Activated effector memory CD4-positive, alpha-beta T cell treated with Interleukin-2 at 50 U/mL for 16 hours (primary cell): ENCODE measurements at places on chromosomes 16 and 17.

- DNase-seq: no peak
Measured at GRCh38 chr16:65540901-65541300, 419.0 kb upstream of the CDH11 start.

DNA sequence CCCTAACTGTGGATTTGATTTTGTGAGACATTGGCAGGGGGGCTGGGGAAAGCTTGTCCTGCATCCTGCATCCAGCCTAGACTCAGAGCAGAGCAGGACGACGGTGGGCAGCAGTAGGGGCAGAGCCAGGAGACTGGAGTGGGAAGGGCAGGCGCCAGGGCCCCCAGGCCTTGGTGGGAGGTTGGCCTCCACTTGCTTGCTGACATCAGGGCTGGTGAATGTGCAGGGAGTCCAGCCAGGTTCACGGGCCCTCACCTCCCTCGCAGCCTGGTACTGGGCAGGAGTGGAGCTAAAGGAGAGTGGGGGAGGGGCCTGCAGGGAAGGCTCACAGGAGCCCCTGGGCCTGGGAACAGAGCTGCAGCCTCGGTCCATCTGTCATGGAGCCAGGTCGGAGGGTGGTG, 2.2 kb upstream of the SMTNL2 start:
- DNase-seq: no peak

DNA sequence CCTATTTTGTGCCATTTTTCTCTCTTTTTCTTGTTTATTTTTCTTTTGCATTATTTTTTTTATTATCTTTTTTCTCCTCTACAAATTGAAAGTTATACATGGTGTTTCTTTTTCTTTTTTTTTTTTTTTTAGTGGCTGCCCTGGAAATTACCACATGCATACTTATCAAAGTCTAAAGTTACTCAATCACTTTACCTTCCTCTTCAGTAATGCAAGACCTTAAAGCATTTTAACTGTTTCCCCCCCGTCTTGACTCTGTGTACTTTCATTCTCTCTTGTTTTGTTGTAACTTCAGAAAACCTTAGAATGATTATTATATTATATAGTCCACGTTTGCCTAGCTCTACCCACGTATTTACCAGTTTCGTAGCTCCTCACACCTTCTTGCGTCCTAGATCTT, 33.3 kb upstream of the SMPD3 start:
- no peak for DNase-seq

GRCh38 chr17:61833536-61834193, 29.7 kb downstream of the BRIP1 start:
- DNase-seq: no peak

DNA sequence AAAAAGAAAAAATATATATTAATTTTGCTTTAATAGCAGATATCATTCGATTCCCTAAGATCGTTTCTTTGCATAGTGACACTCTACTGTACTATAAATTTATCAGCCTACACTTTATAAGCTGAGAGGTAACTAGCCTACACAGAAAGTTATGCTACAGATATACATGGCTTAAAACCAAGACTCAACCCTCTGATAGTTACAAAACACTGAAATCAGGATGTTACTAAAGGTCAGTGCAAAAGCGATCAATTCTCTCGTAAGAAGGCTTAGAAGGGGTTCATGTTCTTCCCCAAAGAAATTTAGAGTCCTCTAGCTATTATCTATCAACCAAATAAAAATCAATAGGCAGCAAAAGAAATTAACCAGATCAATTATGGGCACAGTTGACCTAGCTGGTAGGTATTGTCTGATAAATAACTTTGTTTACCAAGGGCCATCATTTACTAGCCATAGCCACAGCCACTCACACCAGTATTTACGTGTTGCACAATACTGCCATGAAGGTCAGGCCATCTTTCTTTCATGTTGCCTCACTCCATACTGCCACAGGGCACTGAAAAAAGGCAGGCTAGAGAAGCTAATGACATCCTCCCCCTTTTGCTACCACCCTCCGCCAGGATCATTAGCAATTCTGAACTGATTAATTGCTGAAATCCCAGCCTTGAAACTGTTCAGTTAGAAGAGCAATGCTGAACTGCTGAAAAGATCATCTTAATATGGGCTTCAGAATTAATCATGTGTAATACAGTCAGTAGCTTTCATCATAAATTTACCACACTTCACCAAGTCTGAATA, 43.7 kb downstream of the RND2 start:
- DNase-seq: no peak

- no peak for DNase-seq
Measured at GRCh38 chr17:17018612-17019429, 23.4 kb upstream of the MPRIP start.

DNA sequence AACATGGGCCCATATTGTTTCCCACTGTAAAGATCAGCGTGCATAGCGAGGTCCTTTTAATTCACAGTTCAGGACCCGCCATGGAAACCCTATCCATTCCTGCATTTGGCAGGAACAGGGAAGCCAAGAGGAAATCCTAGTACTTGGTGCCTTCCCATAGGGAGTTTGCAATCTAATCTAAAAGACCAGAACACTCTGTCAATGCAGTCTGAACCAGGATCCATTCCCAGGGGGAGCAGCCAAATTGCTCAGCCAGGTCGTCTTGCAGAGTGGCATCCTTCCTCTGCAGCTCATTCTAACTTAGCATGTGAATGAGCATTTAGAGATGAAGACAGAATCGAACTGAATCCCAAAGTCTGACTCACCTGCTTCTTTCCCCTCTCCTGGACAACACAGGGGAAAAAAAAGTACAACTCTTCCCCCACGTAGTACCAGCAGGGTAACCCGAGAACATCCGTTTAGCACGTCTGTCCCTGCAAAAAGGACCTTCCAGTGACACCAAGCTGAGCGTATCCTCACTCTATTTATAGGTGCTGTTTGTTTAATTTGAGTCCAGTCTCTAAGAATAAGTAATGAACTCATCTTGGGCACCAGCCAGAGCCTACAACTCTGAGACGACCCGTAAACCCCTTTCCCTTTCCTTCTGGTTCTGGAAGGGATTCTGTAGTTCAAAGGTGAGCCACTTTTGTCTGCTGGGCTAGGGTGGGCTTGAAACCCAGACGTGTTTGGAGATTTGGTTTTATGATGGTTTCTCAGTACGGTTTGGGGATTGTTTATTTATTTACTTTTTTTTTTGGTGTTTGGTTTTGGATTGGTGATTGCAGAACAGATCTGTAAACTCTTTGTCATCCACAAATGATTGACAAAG, 74.5 kb downstream of the ERCC4 start:
- DNase-seq: no peak

DNA sequence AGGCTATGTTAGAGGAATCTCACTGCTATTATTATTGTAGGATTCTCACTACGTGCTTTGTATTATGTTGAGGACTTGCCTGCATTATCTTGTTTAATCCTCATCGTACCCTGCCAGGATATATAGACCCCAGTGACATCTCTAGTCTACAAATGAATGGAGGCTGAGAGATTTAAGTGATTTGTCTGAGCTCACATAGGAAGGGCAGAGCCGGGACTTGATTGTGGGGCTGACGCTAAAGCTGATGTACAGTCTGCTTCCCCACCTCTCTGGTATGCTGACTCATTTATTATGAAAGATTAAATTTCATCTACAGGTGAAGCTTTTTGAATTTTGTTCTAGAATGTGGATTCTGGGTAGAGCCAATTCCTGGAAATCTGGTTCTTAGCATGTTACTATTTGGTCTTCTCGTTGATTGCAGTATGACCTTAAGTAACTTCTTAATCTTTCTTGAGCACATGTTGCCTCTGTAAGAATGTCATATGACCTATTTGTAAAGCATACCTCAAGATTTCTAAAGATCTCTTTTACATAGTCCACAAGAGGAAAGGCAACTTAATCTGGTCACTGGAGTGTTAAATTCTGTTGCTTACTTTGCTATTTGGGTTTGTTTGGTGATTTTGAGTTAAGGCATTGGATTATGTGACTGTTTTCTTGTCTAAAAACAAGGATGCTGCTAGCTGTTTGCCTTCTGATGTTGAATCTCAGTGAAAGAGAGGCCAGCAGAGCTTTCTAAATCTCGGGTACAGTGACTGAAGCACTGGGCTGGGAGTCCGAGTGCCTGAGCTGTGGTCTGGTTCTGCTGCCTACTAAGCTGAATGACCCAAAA, 12.4 kb downstream of the METTL9 start:
- DNase-seq: no peak

GRCh38 chr17:50953831-50954601, 87.9 kb upstream of the TOB1 start:
- DNase-seq: no peak

GRCh38 chr16:27922433-27922832, 141.1 kb downstream of the GSG1L start:
- DNase-seq: no peak

- no peak for DNase-seq
Measured at GRCh38 chr16:22937169-22937568, 123.2 kb downstream of the HS3ST2 start.

- no peak for DNase-seq
Measured at GRCh38 chr17:67272312-67273047, 27.5 kb upstream of the HELZ start.

GRCh38 chr16:1026057-1026783, 44.6 kb downstream of the SOX8 start:
- no peak for DNase-seq

DNA sequence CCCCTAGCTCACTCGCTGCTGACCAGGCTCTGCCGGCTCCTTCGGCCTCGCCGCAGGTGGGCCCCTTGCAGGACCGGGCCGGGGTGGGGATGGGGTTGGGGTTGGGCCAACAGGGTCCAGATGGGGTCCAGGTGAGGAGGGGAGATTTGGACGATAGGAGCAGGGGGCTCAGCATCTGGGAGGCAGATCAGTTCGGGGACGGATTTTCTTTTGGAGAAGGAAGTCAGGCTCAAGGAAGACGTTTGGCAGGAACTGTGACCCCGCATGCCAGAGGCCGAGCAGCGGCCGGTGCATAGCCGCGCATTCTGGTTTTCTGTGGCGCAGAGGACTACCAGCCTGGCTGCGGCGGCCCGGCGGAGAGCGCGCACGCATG, 845 bp upstream of the ALDOA start:
- no peak for DNase-seq

- DNase-seq: no peak
Measured at GRCh38 chr16:13143551-13143950, 242.2 kb downstream of the SHISA9 start.

GRCh38 chr17:81295676-81296381, 722 bp upstream of the SLC38A10 start:
- DNase-seq: peak; percentile 47

DNA sequence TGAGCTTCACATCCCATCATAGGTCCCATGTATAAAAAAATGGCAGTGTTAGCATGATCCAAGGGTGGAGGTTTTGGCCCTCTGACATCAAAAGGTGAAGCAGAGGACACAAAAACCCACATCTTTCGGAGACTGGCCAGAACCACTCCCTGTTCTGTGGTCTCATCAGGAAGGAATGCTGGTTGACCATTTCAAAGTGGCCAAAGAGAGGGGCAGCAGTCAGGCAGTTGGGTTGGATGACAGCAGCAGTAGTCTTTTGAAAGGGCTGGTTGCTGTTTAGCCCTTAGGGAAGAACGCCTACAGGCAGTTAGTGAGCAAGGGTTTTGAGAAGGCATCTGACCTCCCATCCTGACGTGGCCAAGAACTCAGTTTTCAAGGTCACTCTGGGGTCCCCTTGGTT, 40.5 kb downstream of the LCMT1 start:
- no peak for DNase-seq

- no peak for DNase-seq
Measured at GRCh38 chr16:1071561-1072225, 854 bp upstream of the SSTR5 start.

DNA sequence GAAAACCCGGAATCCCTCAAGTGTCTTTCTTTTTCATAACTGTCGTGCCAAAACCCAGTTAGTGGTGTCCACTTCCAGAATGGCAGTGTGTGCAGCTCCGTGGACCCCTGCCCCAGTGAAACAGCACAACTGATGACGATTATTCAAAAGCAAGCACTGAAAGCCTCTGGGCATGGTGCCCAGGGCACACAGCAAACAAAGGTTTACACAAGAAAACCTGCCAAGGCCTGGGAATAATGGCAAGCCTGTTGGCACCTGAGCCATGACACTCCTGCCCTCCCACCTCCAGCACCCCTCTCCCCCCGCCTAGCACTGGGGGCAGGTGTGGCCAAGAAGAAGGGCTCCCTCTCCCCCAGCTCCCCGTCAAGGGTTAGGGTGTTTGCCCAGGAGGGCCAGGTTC, 2.8 kb downstream of the PKMYT1 start:
- no peak for DNase-seq

DNA sequence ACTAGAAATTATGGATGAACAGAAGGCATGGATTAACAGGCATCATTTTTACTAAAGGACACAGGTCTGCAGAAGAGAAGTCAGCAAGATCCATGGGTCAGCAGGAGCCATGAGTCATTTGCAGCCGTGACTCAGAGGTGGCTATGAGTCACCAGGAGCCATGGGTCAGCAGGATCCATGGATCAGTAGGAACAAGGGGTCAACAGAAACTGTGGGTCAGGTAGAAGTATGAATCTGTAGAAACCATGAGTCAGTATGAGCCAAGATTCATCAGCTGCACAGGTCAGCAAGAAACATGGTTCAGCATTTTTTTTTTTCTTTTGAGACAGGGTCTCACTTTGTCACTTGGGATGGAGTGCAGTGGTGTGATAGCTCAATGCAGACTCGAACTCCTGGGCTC, 58.2 kb upstream of the HS3ST4 start:
- no peak for DNase-seq

DNA sequence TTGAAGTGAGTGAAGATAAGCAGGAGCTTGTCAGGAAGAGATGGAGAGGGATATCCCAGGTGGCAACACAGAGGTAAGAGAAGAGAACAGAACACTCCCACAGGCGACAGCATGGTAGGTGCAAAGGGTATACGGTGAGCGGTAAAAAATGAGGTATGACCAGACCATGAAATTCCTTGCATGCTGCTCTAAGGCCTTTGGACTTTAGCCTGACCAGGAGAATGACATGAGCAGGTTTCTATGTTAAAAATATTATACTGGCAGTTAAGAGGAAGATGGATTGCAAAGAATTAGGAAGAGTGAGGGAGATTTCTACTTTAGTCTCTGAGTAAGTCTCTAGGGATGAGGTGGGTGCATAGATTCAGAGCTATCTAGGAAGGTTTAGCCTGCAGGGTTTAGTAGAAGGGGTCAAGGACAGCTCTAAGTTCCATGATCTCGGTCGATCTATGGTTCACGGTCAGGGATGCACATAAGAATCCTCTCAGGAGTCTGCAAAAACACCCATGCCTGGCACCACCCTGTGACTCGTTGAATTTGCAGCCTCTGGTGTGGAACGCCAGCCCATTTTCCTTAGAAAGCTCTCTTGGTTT, 65.7 kb downstream of the HLF start:
- no peak for DNase-seq

DNA sequence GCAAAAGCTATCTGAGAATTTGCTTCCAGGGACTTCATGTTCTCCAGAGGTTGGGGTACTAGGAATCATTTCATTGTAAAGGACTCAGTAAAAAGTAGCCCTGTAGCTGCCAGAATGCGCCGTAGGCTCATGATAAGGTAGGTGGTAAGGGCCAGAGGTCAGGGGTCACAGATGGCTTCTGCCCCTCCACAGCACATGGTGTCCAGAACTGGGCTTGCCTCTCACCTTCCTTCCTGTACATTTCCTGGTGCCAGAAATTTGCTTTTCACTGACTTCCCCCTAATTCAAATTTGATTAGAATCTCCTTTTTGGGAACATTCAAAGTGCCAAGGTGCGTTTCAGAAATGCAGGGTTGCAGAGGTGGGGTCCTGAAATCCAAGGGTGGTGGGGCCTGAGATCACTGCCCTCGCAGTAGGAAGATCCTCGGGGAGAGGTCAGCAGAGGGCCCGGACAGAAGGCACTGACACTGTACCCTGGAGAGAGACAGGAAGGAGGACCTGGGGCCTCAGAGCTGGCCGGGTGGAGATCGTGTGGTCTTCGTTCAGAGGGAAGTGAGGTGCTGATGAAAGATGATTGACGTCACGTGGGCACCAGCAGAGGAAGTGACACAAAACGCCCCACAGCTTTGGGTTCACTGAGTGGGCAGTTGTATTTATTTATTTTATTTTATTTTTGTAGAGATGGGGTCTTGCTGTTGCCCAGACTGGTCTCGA, 25.5 kb upstream of the METRNL start:
- DNase-seq: peak; percentile 21
